Right ventricle myocardium superior (tissue), 1 donor: ENCODE measurements at places on chromosomes 1 and 21.

DNA sequence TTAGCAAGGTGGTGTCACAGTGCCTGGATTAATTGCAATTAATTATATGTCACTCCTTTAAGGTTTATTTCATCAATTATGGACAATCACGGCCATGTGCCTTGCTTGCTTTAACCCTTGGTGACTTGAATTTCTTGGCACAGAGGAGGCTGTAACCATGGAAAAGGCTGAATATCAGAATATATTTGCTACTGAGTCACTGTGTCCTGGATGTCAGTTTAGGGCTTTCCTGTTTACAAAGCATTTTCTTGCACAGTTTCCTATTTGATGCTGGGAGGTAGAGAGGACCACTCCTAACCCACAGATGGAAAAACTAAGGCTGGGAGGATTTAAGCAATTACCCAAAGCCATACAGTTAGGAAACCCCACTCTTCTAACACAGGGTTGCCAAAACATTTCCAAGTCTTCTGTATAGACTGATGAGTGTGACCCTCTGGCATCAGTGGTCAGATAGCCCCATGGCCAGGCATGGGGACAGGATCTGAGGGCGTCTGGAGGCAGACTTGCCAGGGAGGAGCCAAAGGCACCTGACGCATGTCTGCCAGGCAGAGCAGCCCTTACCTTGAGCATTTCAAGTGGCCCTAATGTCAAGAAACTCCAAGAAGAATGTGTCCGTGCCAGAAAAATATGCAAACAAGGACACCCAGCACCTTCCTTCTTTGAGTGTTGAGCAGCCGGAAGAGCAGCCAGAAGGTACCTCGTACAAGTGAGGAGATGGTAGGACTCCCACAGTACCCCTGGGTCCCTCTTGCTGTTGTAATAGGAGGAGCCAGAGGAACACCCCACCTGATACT, 34.4 kb downstream of the KCNN3 start:
- DNase-seq, result no peak

GRCh38 chr1:205680073-205680851, at the start of gene SLC45A3:
Gene SLC45A3 (minus strand): TSS chr1:205680509. CDS start chr1:205664656, 15,853 bp downstream.
- DNase-seq, result no peak

DNA sequence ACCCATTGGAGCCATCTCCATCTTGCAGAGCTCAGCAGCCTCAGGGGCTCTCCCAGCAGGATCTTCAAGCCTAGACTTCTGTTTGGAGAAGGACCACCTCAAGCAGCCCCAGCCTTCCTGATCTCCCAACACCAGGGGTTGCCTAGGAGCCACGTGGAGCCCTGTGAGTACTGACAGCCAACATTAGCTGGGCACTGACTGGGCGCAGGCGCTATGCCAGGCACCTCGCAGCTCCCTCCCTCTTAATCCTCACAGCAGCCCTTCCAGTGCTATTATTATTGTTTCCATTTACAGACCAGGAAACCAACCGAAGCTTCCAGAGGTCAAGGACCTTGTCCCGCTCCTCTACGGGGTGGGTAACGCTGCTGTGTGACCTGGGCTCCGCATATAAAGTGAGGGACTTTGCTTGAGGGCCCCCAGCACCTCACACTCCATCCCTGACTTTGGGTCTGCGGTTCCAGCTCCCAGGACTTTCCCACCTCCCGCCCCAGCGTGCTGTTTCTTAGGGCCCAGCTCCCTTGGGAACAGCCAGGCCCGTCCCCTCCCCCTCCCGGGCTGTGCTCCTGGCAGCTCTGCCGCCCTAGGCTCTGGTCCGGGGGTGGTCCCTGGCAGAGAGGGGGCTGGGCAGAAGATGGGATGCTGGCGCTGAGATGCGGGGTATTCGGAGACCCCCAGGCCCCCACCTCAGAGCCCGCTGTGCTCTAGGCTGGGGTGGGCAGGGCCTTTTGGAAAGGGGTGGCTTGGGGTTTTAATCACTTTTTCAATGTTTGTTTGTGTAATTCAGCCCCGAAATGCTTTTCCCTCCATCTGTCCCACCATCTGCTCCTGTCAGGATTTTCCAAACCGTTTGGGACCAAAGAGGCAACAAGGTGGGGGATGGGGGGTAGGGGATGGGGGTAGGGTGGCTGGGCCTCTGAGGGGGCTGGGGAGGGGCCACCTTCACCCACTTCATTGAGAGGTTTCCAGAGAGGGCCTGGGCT, 4.1 kb upstream of the HPCA start:
- DNase-seq, result peak; percentile 84

- DNase-seq, result no peak
Measured at GRCh38 chr1:237390823-237391222, 348.8 kb downstream of the RYR2 start.

DNA sequence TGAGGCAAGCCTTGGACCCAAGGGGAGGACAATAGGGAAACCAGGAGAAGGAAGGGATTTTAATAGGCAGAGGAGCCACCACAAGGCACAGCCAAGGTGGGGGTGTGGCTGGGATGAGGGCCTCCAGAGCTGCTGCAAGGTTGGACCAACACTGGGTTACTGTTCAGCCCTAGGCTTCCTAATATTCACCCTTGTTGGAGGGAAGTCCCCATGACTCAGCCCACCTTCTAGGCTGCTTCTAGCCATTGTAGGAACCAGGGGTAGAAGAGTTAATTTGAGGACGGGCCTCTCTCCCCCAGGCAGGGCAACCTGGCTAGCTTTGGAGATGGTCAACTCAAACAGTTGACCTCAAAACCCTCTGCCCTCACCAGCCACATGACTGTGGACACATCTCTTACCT, 59.5 kb downstream of the KCNN3 start:
- DNase-seq, result no peak

GRCh38 chr1:39788758-39789570, at the start of gene BMP8B:
Gene BMP8B (minus strand): TSS chr1:39788865. CDS start chr1:39788485, 380 bp downstream.
- peak; percentile 76 for DNase-seq

DNA sequence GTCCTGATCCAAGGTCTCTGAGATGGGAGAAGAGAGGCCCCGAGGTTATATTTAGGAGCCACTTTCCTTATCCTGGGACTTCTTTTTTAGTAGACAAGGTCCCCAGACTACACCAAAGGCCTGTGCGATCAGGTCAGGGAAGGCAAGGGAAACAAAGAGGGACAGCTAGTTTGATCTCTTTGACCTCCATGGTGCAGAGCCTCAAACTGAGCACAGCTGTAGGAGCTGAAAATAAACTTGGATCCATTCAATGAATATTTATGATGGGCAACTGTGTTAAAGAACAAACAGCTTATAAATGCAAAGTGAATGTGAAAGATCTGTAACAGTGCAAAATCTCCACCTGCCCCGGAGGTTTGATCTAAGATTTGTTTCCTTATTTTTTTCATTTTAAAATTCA, 256.6 kb downstream of the DYRK1A start:
- no peak for DNase-seq

GRCh38 chr1:95093296-95093695, 20.5 kb upstream of the ALG14 start:
- no peak for DNase-seq

- peak; percentile 65 for DNase-seq
Measured at GRCh38 chr1:91744953-91745639, 140.9 kb downstream of the TGFBR3 start.

DNA sequence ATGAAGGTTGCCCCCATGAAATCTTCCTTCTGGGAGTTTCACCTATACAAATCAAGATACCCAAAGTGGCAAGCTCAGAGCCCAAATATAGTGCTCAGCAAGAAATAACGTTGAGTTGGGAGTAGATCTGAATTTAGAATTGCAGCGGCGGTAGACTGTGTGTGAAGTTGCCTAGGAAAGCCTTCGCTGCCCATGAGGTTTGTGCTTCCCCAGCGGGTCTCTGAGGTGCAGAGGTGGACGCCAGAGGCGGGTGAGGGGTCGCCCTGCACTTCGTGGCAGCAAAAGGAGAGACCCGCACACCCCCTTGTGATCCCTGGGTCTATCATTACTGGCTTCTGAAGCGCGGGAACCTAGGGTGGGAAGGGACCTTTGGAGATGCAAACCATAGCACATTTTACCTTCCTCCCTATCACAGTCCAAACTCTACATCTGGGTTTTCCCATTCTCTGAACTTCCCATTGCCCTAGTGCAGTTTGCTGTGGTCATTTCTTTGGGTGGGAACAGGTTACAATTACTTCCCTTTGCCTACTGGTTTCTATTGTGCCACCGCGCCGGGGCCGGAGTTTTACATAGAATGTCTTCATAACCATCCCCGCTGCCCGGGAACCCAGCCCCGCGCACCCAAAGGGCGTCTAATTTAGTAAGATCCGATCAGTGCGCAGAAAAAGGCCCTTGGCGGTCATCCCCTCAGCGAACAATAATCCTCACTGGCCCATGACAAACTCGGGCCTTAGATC, 5.2 kb downstream of the TBX15 start:
- no peak for DNase-seq

GRCh38 chr1:58732087-58732775, 32.4 kb upstream of the MYSM1 start:
- no peak for DNase-seq

- no peak for DNase-seq
Measured at GRCh38 chr1:77188770-77189169, 30.5 kb downstream of the PIGK start.

DNA sequence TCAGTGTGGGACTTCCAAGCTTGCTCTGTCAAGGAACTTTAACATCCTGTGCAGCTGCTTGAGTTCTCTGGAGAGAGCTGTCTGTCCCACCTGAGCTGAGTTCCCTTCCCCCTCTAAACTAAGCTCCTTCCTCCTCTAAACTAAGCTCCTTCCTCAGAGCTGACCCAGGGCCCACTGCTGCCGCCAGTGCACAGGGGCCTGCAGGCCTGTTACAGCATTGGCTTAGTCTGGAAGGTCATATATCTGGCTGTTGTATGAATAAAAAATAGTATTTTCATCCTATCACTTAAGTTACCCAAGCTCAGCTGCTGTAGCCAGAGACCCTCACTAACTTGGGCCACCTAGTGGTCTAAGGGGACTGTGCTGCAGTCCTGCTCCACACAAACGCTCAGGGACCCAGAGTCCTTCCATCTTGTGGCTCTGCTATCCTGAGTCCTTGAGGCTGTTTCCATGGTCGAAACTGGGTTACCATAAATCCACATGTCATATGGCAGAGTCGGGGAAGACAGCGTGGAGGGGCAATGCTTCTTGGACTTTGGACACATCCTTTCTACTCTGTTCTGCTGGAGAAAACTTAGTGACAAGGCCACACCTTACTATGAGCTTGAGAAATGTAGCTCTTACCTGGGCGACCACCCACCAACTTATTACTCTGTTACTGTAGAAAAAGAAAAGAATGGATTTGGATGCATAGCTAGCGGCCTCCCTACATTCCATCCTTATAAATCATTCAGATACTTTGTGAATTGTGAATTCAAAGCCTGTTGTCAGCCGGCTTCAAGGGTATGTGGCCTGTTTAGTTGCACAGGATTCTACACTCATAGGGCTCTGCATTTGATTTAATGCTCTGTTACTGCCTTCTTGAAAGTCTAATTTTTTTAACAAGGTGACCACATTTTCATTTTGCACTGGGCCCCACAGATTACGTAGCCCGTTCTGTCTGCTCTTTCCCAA, 71.4 kb upstream of the GCLM start:
- no peak for DNase-seq

- DNase-seq, result no peak
Measured at GRCh38 chr1:240816472-240816871, 204.5 kb upstream of the GREM2 start.

- no peak for DNase-seq
Measured at GRCh38 chr1:241202401-241202800, 154.6 kb downstream of the RGS7 start.

DNA sequence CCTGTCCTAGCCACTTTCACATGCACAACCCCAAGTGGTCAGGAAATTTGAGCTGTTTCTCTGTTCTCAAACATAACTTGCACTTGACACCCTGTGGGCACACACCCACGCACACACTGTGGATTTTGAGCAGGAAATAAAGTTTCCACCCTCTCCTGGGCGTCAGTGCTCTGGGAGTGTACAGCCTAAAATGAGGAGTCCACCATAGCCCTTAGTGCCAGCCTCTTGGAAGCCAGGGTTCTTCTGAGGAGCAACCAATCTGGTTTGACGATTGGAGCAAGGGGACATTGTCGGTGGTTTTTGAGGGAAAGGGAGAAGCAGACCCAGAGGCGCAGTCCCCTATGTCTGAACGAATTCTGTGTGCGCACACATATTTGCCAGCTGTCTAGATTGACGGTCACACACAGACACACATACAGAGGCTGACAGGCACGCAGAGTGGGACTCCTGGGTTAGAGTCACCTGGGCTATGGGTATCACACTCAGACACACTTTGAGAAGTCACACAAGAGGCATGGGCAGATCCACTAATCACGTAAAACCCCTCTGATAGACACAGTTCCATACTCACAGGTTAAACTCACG, 2.7 kb downstream of the DMBX1 start:
- no peak for DNase-seq

GRCh38 chr1:54810153-54810942, 9.2 kb upstream of the TTC22 start:
- DNase-seq, result peak; percentile 68

DNA sequence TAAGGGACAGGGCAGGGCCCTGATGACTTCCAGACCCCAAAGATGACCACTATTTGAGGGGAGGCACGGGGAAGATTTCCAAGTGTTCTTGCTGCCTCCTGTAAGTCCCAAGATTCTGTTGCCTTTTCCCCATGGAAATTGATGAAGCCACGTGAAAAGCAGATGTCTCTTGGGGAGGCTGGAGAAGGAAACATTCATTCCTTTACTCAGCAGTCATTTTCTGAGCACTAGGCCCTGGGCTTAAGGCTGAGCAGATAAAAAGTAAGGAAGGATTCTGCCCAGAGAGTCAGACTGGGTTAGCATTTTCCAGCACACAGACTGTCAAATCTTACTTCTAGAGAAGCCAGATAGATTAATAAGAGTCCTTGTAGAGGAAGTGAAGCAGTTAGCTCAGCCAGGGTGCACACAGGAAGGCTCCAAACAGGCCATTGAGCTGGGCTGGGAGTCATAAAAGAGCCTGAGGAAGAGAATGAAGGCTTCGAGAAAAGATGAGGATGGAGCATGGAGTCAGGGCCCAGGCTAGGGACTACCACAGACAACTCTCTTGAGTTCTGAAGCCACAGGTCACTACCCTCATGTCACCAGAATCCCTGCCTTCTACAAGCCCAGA, 10.1 kb downstream of the EXTL1 start:
- DNase-seq, result no peak

- DNase-seq, result no peak
Measured at GRCh38 chr1:11676386-11677103, 4.4 kb downstream of the MAD2L2 start.

- peak; percentile 55 for DNase-seq
Measured at GRCh38 chr1:227766015-227766634, 30.9 kb downstream of the SNAP47 start.

- no peak for DNase-seq
Measured at GRCh38 chr1:112444269-112444668, 48.3 kb downstream of the CTTNBP2NL start.

DNA sequence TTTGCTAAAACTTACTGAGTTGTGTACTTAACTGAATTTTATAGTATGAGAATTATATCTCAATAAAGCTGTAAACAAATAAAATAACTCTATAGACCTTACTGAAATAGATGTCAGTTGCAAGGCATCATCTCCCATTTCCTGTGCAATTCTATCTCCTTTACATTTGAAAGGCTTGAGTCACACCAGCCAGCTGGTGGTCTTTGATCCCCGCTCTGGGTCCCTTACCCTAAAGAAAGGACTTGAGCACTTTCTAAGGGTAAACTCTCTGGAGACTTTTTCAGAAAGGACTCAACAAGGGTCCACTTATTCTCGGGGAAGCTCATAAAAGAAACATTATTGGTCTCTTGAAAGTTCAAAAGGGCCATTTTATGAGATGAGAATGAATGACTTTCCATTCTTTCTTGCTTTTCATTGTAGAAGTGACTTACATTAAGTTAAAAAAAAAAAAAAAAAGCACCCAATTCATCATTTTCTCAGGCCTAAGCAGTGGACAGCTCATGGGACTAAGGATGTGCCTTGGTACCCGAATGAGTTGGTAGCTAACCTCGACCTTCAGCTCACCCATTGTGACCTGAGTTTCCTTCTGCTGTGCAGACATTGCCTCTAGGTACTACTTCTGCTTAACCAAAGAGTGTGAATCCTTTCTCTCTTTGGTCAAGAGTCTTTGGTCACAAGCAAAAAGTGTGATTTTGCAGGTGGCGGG, 147.0 kb upstream of the COA6 start:
- DNase-seq, result no peak
